ENCODE measurements at places on chromosomes 4 and X.

DNA sequence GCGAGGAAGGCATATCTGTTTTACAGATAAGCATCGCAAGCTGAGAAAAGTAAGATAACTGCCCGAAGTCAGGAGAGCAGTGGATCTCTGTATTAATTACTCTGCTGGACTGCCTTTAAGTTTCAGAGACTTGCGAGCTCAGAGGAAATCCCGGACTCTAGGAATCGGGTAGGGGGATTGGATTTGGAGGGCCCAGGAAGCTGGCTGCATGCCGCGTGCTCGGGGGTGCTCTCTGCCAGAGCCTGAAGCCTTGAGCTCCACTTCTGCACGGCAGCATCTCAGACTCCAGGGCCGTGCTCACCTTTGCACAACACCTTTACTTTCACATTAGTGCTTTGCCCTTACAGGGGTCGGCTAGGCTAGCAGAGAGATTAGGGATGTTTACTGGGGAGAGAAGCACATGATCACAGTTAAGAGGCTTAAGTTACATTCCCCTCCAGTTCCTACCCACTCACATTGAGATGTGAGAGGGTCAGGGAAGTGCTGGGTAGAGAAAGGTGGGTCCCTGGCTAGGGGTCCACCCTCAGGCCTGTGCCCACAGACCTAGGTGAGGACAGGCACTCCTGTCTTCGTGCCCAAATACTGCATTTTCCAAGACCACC, 57.0 kb downstream of the TRIML1 start:
- DNase-seq, result no peak

DNA sequence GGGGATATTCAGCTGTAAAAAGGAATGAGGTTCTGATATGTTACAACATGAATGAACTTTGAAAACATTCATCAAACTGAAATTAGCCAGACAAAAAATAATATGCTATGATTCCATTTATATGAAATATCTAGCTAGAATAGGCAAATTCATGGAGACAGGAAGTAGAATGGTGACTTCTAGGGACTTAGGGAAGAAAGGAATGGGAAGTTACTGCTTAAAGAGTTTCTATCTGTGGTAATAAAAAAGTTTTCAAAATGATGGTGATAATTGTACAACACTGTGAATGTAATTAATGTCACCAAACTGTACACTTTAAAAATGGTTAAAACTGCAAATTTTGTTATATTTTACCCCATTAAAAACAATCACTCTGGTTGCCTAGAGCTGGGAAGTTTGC, 30.2 kb downstream of the SMIM14 start:
- DNase-seq, result no peak

- no peak for DNase-seq
Observed at GRCh38 chrX:66902081-66902480, 263.2 kb upstream of the EDA2R start.

- no peak for DNase-seq
Observed at GRCh38 chr4:28462766-28463700, 1602.4 kb downstream of the STIM2 start.

- DNase-seq, result no peak
Observed at GRCh38 chrX:154300816-154301215, 5.2 kb downstream of the TKTL1 start.

GRCh38 chr4:121767166-121767565, 2.2 kb upstream of the SMIM43 start:
- DNase-seq, result no peak

All from activated CD8-positive, alpha-beta memory T cell treated with anti-CD3 and anti-CD28 coated beads for 4 hours (primary cell).